ENCODE measurements at places on chromosomes 3 and 15. TPM values are rescaled to one million over a fixed set of nuclear protein-coding genes. Genes with fewer than 3 reads are reported as not detected.
A peak's percentile ranks its signal among the peaks of the same experiment; 100 is the strongest.

The IL5RA gene
- total RNA-seq, result not detected

DNA sequence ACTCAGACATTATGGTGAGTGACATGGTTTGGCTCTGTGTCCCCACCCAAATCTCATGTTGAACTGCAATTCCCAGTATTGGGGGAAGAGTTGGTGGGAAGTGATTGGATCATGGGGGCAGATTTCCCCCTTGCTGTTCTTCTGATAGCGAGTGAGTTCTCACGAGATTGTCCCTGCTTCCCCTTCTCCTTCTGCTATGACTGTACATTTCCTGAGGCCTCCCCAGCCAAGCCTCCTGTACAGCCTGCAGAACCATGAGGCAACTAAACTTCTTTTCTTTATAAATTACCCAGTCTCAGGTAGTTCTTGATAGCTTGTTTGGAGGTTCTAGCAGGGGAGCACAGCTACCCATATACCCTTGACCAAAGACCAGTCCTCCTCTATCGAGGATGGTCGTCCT is 45.9 kb downstream of the ADAM10 start:
- no peak for DNase-seq

GRCh38 chr15:37149146-37149545 is 48.8 kb upstream of the MEIS2 start:
- no peak for DNase-seq

DNA sequence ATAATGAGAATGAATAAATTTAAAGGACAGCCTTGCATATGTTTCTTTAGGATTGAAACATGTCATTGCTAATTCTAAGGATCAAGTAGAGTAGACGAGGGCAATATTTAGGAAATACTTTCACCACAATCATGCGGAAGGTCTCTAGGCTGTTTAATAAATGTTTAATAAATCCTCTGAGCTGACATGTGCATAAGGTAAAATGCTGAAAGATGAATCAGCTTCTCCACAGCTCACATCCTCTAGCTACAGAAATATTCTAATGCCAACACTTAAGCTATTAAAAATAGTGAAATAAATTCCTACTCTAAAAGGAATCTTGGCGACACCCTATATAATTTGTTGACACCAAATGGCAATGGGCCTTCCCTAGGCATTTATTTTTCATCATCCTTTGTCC is 407.3 kb downstream of the TBL1XR1 start:
- DNase-seq, result no peak

- peak; percentile 34 for DNase-seq
These were observed 3.1 kb downstream of the WDR93 start for GRCh38 chr15:89693696-89694095.

The C3orf85 gene
- not detected for total RNA-seq

DNA sequence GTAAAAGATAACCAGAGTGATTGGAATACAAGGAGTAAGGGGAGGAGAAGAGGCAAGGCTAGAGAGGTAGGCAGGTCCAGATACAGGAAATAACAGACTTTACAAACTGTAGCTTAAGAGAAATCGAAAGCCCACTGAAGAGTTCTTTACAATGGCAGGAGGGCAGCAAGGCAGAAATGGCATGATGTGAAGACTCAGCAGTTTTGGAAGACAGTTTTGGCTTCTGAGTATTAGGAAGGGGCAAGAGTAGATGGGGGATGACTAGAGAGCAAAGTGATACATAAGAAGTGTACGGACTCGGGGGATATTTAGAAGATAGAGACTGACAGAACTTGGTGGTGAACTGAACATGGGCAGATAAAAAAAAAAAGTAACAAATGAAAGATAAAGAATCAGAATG is 54.1 kb downstream of the RAD18 start:
- DNase-seq, result no peak

- DNase-seq, result no peak
These were observed 947.1 kb downstream of the FHIT start for GRCh38 chr3:60304112-60304511.

The DHX36 gene
- 29.4 TPM for total RNA-seq

- no peak for DNase-seq
These were observed 71.3 kb upstream of the CACNA1D start for GRCh38 chr3:53422954-53423698.

The TF gene
- not detected for total RNA-seq

DNA sequence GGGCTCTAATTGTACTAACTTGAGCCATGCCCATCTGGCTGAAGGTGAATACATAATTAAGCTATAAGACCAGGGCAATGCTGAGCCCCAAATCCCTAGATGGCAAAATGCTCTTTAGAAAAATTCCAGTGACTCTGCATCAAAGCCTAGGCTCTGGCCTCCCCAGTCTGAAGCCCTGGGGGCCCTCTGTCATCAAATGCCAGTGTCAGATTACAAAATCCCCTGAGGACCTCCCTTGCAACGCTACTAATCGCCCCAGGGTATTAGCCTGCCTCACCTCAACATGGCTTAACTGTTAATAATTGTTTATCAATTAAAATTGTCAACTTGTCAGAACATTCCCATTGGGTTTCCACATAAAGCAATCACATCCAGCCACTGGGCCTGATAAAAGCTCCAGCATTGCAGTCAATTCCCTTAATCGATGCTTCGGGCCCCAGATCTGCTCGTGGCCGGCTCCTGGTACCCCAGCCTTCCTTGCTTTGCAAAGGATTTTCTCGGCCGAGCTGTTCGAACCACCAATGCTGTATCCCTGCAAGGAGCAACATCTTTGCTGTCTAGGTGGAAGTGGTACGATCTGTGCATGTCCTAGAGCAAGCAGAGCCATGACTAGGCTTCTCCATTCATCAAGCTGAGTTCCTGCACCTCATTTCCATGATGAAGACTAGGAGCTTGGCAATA is 151.7 kb downstream of the MEGF11 start:
- DNase-seq, result no peak

DNA sequence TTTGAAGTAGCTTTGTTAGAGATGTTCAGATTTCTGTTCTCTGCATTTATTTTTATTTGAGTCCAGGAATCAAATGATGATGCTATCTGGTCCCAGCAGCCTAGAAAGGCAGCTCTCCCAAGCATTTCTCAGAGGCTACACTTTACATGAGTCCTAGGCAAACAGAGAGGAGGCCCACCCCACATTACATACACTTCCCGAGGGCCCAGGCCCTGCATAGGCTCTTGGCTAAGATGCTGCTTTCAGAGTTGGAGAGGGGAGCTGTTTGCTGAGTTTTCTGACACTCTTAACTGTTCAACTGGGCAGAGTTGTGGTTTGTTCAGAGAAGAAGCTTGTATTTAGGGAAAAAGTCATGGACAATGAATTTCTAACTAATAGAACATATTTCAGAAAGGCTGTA is 117.9 kb upstream of the RGMA start:
- no peak for DNase-seq

DNA sequence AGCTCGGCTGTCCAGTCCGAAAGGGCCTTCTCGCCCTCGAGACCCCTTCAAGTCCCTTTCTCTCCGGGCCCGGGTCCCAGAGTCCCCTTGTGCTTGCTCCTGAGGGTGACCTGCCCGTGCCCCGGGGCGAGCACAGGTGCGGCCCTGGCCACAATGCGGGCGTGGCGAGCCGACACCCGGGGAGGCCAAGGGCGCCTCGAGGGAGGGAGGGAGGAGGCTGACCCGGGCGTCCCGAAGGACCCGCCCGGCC is 810 bp upstream of the MEF2A start:
- DNase-seq, result no peak

- DNase-seq, result no peak
These were observed 26.5 kb downstream of the PLSCR1 start for GRCh38 chr3:146517684-146518435.

GRCh38 chr15:94677202-94677790 is 445.9 kb downstream of the MCTP2 start:
- no peak for DNase-seq

DNA sequence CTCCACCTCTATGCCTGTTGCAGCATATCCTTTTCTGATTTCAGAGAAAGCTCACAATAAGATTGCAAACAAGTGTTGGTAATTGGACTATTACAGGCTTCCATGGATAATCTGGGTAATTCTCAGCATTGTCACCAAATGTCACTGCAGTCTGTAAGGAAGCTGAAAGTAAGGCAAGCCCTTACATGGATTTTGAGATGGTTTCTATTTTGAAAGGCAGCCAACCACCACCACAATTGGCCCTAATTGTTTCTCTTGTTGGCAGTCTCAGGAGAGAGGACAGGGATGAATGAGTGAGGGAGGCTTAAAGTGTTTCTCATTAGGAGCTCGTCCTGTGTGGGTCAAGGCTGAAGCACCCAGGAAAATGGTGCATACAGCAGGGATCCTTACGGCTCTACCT is 879.9 kb downstream of the TUSC7 start:
- peak; percentile 3 for DNase-seq

The GOLGA8G gene
- 0.12 TPM for total RNA-seq

The FOXB1 gene
- total RNA-seq, result not detected

DNA sequence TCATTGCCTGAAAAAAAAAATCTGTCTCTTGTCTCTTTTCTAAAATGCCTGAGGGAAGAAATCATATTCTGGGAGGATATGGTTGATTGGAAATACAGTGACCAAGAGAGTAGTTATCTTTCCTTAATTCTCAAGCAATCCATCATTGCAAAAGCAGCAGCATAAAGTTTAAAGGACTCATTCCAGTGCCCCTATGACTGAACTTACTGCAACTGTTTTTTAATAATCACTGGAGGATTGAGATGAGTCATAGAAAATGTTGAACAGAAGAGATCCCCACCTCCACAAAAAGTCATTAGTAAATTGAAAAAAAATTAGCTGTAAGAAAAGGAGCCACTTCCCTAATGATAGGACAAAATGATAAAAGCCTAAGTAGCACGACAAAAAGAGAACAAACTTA is 121.5 kb downstream of the SLC9A9 start:
- no peak for DNase-seq

DNA sequence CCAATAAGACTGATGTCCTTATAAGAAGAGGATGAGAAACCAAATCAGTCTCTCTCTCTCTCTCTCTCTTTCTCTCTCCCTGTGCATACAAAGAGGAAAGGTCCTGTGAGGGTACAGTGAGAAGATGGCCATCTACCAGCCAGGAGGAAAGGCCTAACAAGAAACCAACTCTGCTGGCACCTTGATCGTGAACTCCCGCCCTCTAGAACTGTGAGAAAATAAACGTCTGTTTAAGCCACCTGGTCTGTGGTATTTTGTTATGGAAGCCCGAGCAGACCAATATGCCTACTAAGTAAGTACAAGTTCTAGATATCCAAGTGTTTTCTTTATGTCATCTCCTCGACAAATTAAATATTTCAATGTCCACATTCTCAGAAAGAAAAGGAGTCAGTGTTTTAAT is 44.9 kb upstream of the TMC3 start:
- no peak for DNase-seq

The SV2B gene
- not detected for total RNA-seq
